ENCODE measurements at places on chromosomes 1 and 21. TPM values are rescaled to one million over a fixed set of nuclear protein-coding genes. Genes with fewer than 3 reads are reported as not detected.

The CHD5 gene
- total RNA-seq = not detected

The LORICRIN gene
- total RNA-seq = not detected

The KCNQ4 gene
- total RNA-seq = 7.6 TPM

The PGLYRP4 gene
- not detected for total RNA-seq

The TNFRSF9 gene
- total RNA-seq = not detected

The PGBD5 gene
- total RNA-seq = 0.87 TPM

The TP73 gene
- 0.43 TPM for total RNA-seq

The TNFSF4 gene
- total RNA-seq = 0.14 TPM

The NUF2 gene
- 3.9 TPM for total RNA-seq

The SPRR2B gene
- total RNA-seq = not detected

The LY9 gene
- total RNA-seq = 7.5 TPM

The LRRC3 gene
- 1.2 TPM for total RNA-seq

The RSPO1 gene
- total RNA-seq = 5.1 TPM

The SELE gene
- 0.55 TPM for total RNA-seq

The SNAPIN gene
- total RNA-seq = 82.9 TPM

All from stomach (tissue), 19 donors.